ENCODE measurements at places on chromosomes 12 and 14. TPM values are rescaled to one million over a fixed set of nuclear protein-coding genes. Genes with fewer than 3 reads are reported as not detected.

- no peak for DNase-seq
Observed at GRCh38 chr12:50686406-50686805, 77.5 kb upstream of the ATF1 start.

GRCh38 chr12:52164624-52165023 lies 27.2 kb downstream of the KRT80 start:
- DNase-seq = no peak

CIDEB gene
- total RNA-seq = 46.6 TPM

- no peak for DNase-seq
Observed at GRCh38 chr12:13719986-13720385, 261.4 kb downstream of the GRIN2B start.

GRCh38 chr12:21607701-21608100 lies 3.1 kb upstream of the GYS2 start:
- peak; percentile 60 for DNase-seq

DNA sequence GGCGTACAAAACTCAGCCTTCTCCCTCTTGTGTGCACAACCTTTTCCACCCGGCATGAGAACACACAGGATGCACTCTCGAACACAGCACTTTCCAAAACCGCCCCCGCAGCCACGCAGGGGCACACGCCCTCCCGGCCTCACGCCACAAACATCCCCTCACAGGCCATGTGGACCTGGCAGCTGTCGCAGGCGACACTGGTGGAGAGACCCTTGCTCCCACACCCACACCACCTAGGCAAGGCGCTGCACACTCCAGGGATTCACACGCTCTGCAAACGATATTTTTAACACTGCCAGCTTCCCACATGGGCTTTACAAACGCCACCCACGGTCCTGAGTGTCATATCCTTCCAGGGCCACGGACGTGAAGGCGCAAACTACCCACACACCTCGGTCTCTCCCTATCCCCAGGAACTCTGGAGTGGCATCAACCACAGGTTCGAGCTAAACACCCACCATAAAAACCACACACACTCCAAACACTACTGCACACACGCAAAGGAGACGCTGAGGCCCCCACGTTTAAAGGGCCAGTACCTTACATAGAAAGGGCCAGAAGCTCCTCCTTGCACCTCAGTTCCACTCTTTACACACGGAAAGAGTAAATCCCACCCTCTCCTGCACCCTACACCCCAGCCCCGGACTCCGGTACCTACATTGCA lies 12.4 kb upstream of the ITGB7 start:
- DNase-seq = peak; percentile 75

DNA sequence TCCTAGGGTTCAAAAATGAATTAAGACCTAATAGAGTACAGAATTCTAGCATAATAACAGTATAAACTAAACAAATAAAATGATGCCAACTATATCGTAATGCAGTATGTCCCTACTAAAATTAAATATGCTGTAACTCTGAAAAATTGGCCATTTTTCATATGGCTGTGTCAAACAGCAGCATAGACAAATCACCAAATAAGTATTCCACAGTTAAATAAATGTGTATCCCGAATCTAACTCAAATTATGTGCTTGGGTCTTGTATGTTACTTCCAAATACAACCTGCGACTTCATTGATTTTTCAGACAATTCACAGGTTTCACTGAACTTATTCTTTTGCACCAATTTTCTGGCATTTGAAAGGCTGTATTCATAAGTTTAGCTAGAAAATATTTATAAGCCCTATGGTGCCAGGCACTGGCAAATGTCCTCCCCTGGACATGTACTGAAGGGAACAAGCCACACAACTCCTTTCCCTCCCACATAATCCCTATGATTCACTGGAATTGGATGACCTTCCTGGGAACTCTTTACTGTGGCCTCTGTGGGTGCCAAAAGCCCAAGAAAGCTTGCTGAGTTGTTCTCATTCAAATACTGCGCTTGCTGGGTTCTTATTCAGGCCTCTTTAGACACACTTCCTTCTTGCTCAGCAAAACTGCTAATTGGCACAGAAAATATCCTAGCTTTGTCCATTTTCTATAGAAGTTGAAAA lies 108.8 kb downstream of the KITLG start:
- no peak for DNase-seq
